ENCODE measurements at places on chromosomes 7 and 10.

GRCh38 chr10:2340831-2341647, 603.7 kb upstream of the ADARB2 start:
- no peak for ATAC-seq

DNA sequence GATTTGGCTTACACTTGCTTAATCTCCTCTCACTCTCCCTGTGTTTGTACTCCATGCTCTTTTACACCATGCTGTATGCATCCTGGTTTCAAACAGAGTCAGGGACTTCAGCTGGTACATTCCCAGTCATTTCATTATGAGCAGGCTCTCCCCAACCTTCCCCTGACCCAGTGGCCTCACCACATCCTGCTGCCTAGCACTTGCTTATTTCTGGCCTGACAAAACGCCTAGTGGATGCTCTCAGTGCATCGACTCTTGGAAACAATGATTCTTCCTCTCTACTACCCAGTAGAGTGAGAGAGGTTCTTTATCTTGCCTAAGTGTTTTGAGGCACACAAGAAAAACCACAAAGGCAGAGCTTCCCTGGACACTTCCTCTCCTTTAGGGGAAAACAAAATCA, 63.4 kb downstream of the CAV1 start:
- ATAC-seq = peak; percentile 93

DNA sequence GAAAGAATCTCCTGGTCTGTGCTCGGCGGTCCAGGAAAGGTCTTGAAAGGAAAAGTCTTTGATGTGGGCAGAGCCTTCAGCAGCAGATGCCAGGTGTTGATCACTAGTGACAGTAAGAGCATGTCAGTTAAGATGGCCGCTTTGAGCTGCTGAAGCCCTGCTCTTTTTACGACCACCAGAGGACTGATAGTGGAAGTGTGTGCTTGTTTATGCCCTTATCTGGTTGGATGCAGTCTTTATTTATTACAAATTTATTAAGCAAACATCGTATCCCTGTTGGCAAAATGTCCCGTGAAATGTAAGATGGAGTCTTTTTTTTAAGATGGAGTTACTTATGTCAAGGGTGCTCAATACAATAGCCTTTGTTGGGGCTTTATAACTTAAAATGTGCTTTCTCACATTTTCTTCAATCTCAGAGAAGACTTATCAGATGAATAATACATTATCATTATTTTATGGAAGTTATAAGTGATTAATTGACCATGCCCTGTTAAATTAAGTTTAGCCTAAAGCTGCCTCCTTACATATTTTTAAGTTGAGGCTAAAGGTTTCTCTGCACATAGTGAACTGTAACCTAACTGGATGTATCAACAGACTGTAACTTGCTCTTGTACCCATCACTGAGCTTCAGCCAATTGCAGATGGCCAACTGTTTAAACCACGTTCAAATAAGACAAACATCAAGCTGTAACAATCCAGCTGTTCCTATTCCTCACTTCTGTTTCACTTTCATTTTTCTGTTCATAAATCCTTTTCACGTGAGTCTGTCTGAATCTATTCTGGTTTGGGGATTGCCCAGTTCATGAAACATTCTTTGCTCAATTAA, 97.4 kb upstream of the PIK3CG start:
- ATAC-seq = peak; percentile 65

- no peak for ATAC-seq
Observed at GRCh38 chr7:144528536-144529045, 125.1 kb upstream of the NOBOX start.

GRCh38 chr7:23443974-23444373, 26.3 kb downstream of the IGF2BP3 start:
- no peak for ATAC-seq

DNA sequence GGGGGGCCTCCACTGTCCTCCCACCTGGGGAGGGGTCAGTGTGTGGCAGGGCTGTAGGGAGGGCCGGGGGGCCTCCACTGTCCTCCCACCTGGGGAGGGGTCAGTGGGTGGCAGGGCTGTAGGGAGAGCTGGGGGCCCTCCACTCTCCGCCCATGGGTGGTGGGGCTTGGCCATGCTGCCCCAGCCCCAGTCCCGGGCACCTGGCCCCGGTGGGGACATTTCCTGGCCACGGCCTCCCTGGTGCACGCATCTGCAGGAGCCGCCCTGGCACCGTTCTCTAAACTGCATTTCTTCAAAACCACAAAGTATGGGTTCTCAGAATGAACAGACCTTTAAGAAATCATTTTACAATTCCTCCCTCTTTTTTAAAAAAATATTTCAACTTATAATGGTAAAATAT, 89.3 kb upstream of the PDGFA start:
- no peak for ATAC-seq

DNA sequence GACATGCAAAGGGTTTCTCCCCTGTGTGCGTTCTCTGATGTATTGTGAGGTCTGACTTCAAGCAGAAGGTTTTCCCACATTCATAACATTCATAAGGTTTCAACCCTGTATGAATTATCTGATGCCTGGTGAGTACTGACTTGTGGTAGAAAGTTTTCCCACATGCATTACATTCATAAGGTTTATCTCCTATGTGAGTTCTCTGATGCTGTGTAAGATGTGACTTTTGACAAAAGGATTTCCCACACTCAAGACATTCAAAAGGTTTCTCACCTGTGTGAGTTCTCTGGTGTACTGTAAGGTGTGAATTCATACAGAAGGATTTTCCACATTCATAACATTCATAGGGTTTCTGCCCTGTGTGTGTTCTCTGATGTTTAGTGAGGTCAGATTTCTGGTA, 45.1 kb downstream of the ZNF33B start:
- ATAC-seq = no peak

DNA sequence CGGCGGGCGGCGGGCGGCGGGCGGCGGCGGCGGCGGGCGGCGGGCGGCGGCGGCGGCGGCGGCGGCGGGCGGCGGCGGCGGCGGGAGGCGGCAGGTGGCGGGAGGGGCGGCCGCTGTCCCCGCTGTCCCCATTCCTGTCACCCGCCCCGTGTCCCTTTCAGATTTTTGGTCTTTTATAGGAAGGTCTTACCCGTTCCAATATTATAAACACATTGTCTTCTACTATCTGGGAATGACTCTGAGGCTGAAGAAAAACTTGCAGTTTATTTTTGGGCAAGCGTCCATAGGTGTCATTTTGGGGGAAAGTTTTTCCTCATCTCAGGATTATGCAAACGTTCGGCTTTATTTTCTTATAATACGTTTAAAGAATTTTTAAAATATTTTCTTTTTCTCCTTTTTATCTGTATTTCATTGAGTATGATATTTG, 578 bp downstream of the ZNF713 start:
- no peak for ATAC-seq

DNA sequence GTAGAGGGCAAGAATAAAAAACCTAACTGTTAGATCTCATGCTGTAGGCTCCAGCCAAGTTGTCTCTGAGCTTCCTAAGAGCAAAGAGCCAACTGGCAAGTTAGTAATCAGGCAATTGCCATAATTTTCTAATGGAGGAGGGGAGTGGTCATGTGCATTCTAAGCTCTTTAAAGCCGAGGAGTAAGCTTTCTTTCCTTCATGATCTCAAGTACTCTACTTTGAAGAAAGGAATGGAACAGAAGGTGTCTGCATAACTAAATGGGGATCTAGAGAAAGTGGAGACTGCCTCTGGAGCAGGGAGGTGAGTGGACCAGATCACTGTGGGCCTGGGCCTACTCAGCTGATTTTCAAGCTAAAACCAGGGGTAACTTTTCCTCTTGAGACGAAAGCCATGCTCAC, 37.7 kb upstream of the TOMM7 start:
- no peak for ATAC-seq

DNA sequence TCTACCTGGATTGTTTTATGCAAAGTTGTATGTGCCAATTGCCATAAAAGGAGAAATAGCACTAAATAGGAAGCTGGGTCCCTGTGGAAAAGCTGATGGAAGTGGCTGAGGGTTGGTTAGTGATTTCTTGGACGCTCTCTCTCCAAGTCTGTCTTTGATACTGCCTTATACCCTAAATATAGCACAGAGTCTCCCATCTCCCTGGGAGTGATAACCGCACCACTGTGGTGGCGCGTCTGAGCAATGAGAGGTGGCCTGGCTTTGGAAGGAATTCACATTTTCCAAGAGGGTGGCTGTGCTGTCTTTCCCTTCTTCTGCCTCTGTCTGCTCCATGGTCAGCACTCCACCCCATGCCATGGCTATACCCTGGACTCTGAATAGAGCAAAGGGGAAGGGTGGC, 31.2 kb downstream of the STMP1 start:
- no peak for ATAC-seq

DNA sequence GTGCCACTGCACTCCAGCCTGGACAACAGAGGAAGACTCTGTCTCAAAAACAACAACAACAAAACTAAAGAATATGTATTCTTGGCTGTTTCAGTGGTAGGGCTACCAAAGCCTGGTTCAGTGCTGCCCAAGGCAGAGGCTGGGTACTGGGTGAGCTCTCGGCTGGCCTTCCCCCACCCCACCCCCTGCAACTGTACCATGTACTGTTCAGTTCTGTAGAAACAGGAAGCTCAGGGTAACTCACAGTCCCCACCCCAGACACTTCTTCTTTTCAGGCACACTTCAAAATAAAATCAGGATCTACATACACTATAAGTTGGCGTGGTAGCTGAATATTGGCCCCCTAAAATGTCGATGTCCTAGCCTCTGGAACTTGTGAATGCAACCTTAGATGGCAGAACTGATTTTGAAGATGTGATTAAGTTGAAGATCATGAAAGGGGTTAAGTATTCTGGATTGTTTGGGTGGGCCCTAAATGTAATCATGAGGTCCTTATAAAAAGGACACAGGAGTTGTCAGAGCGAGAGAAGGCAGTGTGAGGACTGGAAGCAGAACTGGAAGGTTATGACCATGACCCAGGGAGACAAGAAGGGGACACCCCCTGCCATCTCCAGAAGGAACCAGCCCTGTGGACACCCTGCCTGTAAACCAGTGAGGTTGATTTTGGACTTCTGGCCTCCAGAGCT, 31.2 kb downstream of the TBXAS1 start:
- ATAC-seq = no peak

DNA sequence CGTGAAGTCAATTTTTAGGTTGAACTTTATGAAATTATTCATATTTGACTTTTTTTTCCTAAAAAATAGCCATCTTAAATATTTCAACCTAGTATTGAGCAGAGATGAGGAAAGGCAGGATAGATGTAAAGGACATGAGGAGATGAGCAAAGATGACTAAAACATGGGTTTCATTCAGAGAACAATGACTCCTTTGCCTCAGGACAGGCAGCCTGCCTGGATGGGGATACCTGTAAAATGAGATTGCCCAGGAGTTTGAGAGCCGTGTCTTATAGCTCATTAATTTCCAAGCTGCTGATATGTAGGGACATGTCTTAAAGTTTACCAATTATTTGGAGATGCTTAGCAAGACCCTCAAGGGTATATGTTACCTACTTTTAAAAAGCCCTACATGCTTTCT, 243.8 kb upstream of the MDFIC start:
- ATAC-seq = no peak

DNA sequence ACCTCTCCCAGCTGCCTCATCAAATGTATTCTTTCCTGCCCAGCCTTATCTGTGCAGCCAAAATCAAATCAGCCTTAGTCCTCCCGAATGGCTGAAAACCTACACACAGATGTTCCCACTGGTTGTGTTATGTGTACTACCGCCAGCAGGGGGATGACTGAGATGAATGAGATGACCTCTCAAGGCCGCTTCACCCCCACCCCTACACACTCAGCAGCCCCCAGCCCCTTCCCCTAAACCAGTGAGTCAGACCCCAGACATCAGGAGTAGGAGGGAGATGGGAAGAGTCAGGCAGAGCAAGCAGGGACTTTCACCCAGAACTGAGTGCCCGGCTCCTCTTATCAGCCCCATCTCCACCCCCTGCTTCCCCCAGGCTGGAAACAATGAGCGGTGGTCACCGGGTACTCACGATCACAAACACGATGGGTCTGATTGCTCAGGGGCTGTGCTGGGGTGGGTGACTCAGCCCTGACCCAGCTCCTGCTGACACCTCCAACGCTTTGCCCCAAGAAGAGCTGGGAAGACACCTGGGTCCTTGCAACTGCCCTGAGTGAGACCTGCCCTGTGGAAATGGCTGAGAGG, 6.5 kb upstream of the C10orf105 start:
- ATAC-seq = peak; percentile 75

DNA sequence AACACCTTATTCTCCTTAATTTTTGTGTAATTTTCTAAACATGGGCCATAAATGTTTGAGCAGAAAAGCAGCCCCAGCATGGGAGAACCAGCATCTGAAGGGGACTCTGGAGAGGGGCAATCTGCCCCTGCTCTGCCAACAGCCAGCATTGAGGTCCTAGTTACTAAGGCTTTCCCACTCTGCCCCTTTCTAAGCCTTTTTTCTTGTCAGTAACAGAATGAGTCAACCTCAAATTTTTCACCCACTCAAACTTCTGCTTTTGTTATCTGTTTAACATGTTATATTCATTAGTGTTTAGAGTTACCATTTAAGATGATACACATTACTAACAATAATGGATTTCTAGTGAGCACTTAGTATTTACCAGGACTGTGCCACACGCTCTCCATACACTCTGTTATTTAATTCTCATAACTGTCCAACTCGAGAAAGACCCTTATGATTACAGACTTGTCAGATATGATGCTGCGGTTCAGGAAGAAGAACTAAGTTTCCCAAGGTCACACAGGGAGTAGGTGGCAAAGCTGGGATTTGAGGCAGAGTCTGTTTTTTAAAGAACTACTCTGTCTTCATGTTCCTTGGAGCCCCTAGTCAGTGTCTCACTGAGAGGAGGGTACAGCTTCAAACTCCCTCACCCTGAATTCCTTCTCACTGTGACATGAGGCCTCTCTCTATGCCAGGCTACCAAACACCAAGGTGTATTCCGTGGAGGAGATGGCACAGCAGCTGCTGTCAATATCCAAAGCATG, 19.9 kb upstream of the GPAM start:
- ATAC-seq = peak; percentile 28

DNA sequence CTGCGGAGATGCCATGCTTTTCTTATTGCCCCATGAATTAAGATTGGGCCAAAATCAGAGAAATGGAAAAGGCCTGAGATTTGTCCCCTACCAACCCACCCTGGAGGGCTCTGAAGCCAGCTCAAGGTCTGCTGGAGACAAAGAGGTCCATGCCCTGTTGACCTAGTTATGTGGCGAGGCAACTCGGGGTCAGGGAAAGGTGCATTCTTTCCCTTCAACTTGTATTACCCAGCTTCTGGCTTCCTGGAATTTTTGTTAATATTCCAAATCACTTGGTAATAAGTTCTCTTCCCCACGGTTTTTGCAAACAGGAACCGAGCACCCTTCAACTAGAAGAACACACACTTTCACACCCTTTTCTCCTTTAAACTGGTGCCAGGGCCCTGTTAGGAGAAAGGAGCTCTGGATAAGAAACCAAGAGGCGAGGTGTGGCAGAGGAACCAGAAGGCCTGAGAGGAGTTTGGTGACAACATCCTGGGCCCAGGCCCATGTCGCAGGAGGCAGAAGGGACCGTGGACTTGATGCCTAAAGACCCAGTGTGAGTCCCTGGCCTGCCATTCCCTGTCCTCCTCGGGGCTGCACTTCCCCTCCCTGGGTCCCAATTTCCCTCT, 12.5 kb upstream of the SFRP5 start:
- no peak for ATAC-seq

GRCh38 chr7:26375726-26376174, 84.1 kb downstream of the SNX10 start:
- peak; percentile 29 for ATAC-seq

Data from activated T-helper 17 cell treated with anti-CD3 and anti-CD28 coated beads, Interleukin-2, amount 50 U/mL, for 72 hours (primary cell).